ENCODE measurements at places on chromosomes 12 and 14. TPM values are rescaled to one million over a fixed set of nuclear protein-coding genes. Genes with fewer than 3 reads are reported as not detected.
A peak's percentile ranks its signal among the peaks of the same experiment; 100 is the strongest.

DNA sequence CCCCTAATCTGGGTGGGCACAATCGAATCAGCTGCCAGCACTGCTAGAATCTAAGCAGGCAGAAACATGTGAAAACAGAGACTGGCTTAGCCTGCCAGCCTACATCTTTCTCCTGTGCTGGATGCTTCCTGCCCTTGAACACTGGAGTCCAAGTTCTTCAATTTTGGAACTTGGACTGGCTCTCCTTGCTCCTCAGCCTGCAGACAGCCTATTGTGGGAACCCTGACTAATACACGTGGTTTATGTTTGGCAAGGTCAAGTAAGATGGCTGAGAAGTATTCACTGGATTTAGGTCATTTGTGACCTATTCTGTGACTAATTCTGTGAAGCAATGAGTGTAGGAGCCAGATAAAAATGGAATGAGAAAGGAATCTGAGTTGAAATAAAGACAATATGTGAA is 11.0 kb downstream of the GPR135 start:
- H3K4me3 ChIP-seq, result no peak overlapping the region
- no peak for DNase-seq
- no peak overlapping the region for H3K27ac ChIP-seq

- no peak overlapping the region for H3K4me3 ChIP-seq
- no peaks in the 10 kb centered on the region for H3K4me1 ChIP-seq
- no peaks in the 10 kb centered on the region for H3K27me3 ChIP-seq
- DNase-seq, result no peak
- H3K36me3 ChIP-seq, result no peaks in the 10 kb centered on the region
These were observed 183.8 kb downstream of the PAX9 start for GRCh38 chr14:36845356-36846012.

- no peak for DNase-seq
- H3K4me3 ChIP-seq, result no peak overlapping the region
- no peaks in the 10 kb centered on the region for H3K27me3 ChIP-seq
- H3K27ac ChIP-seq, result no peak overlapping the region
These were observed 2.6 kb upstream of the ACACB start for GRCh38 chr12:109113661-109114321.

GRCh38 chr12:11621797-11622423 is 27.6 kb upstream of the ETV6 start:
- no peak overlapping the region for H3K4me3 ChIP-seq
- H3K4me1 ChIP-seq, result peaks cover 29% of the 10 kb centered on the region
- peak; percentile 45 for DNase-seq

DNA sequence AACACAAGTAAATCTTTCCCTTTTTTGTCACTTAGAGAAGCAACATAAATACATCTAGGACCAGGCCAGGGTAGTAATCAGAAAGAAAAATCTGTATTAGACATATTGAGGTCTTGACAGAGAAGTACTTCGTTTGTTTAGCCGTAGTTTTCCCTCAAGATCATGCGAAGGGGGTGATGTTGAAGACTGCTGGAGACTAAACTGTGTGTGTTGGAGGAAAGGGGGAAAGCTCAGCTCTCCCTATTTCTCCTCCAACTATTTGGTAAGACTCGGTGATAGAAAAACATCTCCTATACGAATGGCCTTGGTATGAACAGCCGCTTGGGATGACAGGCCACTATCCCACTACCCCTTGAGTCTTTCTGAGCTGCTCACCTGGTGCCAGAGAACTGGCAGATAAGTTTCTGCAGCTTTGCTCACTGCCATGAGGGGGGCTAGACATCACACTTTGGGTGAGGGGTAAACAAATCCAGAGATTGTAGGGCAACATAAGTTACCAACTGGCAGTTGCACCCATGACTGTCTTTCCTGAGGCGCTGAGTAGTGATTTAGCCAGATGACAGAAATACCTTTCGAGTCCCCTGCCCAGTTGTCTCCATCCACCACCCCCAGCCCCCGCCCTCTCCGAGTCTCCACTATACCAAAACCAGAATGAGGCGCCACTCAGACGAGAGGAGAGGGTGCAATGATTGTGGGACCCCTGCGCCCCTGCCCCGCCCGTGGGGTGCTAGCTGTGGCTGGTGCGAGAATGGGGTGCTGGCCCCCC is 685 bp downstream of the VAMP1 start:
- H3K27me3 ChIP-seq, result no peaks in the 10 kb centered on the region
- H3K36me3 ChIP-seq, result peaks cover 10% of the 10 kb centered on the region
- H3K27ac ChIP-seq, result peak overlapping the region; percentile 83
- H3K4me1 ChIP-seq, result peaks cover 36% of the 10 kb centered on the region
- peak overlapping the region; percentile 86 for H3K4me3 ChIP-seq

GRCh38 chr12:27966870-27967269 is 5.7 kb downstream of the PTHLH start:
- no peaks in the 10 kb centered on the region for H3K4me1 ChIP-seq
- H3K27me3 ChIP-seq, result peaks cover 78% of the 10 kb centered on the region

DNA sequence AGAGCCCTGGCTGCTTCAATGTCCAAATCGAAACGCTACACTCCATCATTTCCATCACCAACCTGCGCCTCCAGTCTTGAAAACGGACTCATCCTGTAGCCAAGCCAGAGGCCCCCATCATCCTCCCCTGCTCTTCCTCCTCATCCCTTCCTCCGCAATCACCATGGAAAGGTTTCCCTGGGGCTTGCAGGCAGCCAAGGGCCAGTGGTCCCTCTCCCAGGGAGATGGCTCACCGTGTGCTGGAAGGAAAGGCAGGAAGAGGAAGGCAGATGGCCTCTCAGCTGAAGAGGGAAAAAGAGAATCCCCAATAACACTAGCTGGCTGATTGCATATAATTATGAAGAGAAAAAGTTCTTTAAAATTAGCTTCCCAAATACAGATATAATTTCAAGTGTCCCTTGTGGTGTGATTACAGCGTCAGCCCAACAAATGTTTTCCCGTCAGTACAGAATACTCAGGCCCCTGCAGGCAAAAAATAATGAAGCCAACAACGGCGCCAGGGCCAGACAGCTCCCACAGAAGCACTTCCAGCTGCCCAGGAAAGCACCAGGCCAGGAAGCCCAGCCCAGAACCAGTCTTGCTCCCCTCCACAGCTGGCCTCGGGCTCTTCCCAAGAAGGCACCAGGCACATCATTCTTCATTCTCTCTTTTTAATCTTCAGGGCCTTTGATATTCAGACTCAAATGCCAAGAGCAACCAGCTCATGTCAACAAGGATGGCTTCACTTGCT is 24.7 kb downstream of the ITPK1 start:
- no peak overlapping the region for H3K4me3 ChIP-seq
- DNase-seq, result no peak
- H3K27me3 ChIP-seq, result no peaks in the 10 kb centered on the region
- no peak overlapping the region for H3K27ac ChIP-seq
- H3K4me1 ChIP-seq, result peaks cover 24% of the 10 kb centered on the region
- peaks cover 3% of the 10 kb centered on the region for H3K36me3 ChIP-seq

Gene LHX5
- not detected for polyA plus RNA-seq
